ENCODE measurements at places on chromosomes 12 and 14. TPM values are rescaled to one million over a fixed set of nuclear protein-coding genes. Genes with fewer than 3 reads are reported as not detected.
A peak's percentile ranks its signal among the peaks of the same experiment; 100 is the strongest.

GRCh38 chr12:85468356-85469157 is 188.5 kb downstream of the ALX1 start:
- peak; percentile 93 for DNase-seq

DNA sequence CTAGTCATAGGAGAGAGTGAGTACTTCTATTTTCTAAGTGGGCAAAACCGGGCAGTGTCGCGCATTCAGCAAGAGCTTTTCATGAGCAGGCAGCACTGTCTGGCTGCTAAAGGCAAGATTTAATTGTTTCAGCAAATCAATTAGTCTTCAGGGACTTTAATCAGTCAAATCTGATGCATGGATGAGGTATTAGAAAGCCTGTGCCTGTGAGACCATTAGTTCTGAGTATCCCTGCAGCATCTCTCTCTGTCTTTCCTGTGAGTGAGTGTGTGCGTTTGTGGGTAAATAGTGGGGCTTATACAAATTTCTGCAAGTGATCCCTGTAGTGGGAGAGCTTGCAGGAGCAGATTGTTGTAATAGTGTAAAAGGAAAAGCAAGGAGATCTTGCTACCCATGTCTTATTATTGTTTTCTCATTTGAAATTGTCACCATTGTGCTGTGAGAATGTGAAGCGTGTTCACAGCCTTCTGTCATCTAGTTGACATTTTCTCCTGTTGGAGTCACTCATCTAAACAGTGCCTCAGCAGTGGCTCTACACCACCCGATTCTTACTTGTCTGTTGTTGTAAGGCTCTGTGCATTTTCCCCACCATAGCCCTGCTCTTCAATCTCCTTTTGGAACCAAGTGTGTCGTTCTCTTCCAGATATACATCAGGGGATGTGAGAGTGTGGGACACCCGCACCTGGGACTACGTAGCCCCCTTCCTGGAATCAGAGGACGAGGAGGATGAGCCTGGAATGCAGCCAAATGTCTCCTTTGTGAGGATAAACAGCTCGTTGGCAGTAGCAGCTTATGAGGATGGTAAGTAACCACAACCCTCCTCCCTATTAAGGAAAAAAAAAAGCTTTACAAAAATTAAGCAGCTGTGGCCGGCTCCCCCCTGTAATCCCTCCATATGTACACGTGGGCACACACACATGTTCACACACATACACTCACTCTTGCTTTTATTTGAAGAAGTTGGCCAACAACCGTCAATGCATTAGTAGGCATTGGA is 53.6 kb downstream of the FBXW8 start:
- no peak for DNase-seq

- DNase-seq = no peak
These were observed 38.7 kb upstream of the INSM2 start for GRCh38 chr14:35495278-35495677.

DNA sequence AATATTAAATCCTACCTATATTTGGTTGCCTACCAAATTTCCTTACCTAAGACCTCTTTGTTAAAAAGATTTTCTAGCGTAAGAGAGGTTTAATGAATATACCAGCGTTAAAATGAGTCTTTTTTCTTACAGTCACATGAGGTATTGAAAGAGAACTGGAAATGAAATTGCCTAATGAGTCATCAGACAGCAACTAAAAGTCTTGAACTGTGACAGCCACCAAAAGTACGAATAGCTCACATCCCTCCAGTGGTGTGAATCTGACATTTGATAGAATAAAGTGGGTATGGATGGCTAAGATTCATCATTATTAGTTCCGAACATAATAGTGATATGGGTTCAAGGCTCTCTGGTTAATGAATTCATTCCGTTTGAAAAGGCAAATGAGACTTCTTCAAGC is 1297.3 kb downstream of the AACS start:
- no peak for DNase-seq

GRCh38 chr14:20791187-20791586 is 10.1 kb downstream of the RNASE6 start:
- DNase-seq = no peak

GRCh38 chr14:31672709-31673108 is 111.5 kb downstream of the NUBPL start:
- DNase-seq = no peak

DNA sequence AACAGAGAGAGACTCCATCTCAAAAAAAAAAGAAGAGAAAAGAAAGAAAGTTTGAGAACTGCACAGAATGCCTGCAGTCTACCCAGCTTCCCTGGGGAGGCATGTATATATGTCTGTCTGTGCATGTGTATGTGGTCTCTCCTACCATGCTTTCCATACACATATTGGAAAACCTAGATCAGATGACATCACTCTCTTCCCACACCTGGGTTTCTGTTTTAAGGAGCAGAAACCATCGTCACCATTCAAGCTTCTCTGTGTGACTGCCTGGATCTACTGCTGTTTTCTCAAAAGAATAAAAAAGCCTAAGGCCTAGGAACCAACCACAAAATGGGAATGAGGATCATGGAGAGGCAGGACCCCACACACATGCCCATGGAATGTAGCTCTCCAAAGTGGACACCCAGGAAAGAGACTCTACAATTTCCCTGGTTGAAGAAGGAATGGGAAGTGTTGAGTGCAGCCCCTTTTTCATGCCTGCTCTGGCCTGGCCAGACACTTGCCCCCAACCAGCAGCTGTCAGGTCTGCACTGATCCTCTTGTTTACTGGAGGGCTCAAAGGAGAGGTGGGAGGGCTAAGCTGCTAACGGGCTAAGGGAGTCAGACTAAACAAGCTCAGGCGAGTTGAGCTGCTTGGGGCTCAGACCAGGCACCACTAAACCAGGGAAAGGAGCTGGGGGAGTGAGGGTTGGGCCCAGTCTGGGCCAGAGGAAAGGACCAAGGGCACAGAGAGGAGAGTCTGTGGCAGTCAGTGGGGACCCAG is 7.7 kb upstream of the PCK2 start:
- no peak for DNase-seq

DNA sequence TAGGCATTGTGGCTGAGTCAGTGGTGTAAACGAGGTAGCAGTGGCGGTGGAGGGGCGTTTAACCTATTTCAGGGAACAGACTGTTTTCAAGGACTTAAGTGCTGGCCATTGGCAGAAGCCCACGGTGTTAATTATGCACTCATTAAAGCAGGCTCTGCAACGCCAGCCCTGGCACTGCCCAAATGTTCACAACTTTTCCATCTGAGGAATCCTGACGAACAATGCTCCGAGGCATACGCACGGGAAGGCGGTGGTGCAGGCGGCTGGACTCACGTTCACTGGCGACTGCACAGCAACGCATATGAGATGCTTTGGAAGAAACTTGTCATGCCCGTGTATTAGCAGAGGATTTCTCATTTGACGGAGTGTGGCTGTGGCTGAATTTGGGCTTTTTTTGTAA is 70.6 kb upstream of the SLC24A4 start:
- DNase-seq = no peak

DNA sequence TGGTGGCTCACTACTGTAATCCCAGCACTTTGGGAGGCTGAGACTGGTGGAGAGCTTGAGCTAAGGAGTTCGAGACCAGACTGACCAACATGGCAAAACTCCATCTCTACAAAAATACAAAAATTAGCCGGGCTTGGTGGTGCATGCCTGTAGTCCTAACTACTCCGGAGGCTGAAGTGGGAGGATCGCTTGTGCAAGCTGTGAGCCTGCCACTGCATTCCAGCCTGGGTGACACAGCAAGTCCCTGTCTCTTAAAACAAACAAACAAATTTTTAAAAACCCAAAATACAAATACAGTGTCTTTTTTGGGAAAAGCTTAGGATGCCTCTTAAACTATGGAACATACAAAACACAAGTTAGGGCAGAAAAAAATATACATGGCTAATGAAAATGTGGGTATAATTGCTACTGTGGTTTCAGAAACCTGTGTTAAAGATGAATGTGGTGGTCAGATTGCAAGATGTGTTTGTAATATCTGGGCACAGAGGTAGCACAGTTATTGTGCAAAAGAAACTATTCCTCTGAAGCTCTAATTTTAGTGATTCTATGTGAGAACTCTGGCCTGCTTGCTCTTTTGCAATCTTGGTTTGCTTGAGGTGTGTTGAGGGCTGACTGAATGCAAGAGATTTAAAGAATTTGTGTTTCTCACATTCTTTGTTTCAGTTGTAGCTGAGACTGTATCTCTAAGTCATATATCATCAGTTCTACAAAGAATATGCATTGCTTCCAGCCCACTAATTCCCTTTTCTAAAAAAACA is 3.9 kb upstream of the HSPA2 start:
- DNase-seq = no peak

- no peak for DNase-seq
These were observed 50.3 kb downstream of the CIT start for GRCh38 chr12:119826661-119827445.

The NOXRED1 gene
- total RNA-seq = 0.33 TPM

The DAO gene
- not detected for total RNA-seq
